ENCODE measurements at places on chromosomes 11 and 22.

DNA sequence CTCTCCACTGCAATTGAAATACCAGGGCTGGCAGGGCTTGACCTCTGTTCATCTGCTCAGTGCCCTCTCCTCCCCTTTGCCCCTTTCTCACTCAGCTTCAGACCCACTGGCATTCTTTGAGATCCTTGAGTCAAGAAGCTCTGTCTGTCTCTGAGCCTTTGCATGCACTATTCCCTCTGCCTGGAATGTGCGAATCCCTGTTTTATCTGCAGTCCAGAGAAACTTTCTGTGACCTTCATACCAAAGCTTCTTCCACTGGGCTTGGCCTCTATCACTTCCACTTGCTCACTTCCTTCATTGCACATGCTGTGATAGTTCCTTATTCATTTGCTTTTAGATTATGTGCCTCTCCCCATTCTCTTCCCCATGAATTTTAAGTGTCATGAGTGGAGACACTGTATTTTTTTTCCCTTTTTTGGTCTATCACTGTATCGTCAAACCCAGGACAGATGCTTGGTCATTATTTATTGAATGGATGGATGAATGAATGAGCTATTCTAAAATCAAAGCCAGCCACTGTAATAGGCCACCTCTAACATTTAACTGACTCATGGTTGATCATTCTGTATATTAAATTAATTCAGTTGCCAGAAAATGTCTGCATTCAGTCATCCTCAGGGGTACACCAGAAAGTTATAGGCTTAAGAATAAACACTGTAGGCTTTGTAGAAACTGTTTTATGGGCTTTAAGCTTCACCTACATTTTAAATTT is 88.7 kb upstream of the TIMP3 start:
- peak; percentile 35 for DNase-seq

DNA sequence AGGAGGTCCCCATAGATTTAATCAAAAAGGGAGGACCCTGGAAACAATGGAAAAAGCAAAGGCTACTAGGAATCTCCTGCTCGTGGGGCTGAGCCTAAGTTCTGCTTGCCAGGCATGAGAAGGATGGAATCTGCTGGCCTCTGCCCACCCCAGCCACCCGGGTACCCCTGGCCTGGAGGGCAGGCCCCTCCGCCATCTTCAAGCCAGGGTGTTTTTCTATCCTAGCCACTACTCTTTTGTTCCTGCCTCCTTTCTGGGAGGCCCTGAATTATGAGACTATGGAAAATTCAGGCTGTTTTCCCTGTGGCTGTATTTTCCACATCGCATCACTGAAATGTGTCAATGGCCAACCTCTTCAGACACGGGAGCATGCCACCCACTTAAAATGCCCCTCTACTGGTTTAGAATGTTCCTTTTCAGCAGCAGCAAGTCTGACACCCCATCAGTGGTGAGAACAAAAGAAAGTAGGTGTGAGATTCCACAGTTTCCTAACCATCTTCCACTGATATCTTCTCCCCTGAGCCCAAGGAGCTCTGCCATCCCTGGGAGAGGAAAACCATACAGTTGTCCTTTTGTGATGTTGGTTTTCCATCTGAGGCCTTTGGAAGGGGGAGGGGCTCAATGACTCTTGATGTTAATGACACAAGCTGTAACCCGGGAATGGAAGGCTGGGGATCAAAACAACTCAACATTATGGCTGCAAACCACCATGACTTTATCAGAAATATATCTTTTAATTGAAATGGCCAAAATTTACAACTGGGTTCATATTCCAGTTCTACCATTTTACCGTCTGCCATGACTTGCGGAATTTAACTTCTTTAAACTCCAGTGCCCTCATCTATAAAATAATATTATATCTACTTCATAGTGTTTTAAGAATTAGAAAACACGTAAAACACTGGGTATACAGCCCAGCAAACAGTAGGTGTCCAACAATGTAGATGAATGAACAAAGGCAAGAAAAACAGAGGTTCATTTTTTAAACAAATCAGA is 22.2 kb downstream of the DKK3 start:
- DNase-seq, result no peak

DNA sequence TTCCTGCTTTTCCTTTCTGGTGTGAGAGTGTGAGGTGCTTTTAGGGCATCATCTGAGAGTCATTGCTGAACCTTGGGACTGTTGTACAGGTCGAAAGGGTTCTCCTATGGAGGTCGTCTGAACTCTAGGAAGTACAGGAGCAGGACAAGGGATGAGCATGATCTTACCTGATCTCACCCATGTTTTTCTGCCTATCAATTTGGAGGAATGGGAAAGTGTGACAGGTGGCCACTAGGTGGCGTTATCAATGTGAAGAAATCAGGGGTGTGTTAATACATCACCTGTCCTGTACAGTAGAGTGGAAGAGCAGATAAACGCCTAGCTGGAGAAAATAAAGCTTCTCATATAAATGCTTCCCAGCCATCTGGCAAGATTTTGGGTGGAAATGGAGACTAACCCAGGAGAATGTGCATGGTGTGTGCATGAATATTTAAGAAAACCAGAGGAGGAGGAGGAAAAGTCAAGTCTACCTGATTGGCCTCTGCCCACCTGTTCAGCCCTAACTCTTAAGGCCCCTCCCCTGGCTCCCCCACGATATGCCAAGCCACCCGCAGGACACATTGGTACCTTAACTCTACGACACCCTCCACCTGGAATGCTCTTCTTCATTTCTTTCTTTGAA is 72.0 kb upstream of the NARS2 start:
- peak; percentile 49 for DNase-seq

DNA sequence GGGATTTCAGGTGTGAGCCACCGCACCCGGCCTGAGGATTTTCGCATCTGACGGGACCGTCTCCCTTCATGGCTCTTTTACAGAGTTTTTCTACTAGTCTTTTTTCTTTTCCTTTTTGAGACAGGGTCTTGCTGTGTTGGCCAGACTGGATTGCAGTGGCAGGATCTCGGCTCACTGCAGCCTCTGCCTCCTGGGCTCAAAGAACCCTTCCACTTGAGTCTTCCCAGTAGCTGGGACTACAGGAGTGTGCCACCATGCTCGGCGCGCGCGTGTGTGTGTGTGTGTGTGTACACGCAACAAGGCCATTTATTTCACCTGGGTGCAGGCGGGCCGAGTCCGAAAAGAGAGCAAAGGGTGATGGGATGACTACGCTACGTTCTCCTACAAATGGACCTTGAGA is 10.9 kb downstream of the SERHL2 start:
- DNase-seq, result no peak

GRCh38 chr11:112523031-112523430 is 262.4 kb upstream of the PLET1 start:
- no peak for DNase-seq

- DNase-seq, result peak; percentile 16
Measured at GRCh38 chr11:14971865-14972580, at the start of gene CALCA. Gene CALCA (minus strand): TSS chr11:14972351. CDS start chr11:14971192, 1,159 bp downstream.

GRCh38 chr11:119810478-119811232 is 81.7 kb upstream of the NECTIN1 start:
- no peak for DNase-seq

GRCh38 chr11:23480736-23481135 is 620.5 kb upstream of the CCDC179 start:
- DNase-seq, result no peak

DNA sequence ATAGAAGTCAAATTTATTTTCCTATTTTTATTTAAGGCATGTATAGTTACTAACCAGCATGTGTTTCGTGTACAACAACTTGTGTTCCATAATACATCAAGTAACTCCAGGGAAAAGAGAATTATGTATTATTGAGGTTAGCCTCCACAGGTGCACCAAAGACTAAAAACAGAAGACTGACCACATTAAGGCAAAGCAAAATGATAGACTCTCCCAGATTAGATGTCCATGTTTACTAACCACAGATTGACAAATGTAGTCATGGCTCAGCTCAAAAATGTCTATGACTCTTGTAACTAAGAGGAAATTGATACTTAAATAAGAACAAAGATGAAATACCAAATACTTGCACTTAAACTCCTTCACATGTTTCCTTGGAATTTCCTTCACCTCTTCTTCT is 238.5 kb downstream of the METTL15 start:
- peak; percentile 43 for DNase-seq

- DNase-seq, result peak; percentile 43
Measured at GRCh38 chr22:46845296-46846149, 83.1 kb downstream of the TBC1D22A start.

GRCh38 chr22:17119481-17120202 is 1.5 kb downstream of the TMEM121B start:
- DNase-seq, result peak; percentile 17

- no peak for DNase-seq
Measured at GRCh38 chr22:36281781-36282327, 28.9 kb downstream of the APOL1 start.

DNA sequence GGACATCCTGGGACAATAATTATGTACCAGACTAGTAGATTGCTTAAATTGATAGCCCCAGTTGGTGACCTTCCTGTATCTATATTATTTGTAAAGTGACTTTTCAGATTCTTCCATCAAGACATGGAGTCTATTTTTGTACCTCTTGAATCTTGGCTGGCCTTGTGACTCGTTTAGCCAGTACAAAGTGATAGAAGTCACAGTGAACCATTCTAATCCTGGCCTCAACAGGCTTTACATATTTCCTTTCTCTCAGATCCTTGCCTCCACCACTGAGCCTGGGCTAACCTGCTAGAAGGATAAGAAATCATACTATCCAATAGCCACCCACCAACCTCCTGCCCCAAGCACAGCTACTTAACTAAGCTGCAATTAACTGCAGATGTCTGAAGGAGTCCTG is 37.5 kb upstream of the SLC6A5 start:
- DNase-seq, result no peak

GRCh38 chr11:29336727-29337575 is 679.9 kb downstream of the KCNA4 start:
- peak; percentile 13 for DNase-seq

DNA sequence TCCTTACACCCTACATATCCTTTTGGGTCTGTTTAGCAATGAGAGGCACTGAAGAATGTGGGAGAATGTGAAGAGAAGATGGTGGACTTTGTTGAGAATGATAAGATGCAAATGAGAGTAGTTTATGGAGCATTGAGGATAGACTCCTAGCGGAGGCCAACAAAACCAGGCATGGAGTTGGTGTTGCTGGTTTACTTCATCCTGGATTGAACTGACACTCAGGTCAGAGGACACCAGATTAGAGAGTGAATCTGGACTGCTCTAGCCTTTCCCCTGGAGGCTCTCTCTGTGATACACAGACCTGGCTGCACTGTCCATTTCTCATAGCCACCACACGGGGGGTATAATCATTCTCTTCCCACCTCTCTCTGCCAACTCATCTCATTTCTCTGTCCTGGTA is 98.7 kb downstream of the MICAL2 start:
- DNase-seq, result no peak

- no peak for DNase-seq
Measured at GRCh38 chr22:30423301-30423958, 2.1 kb upstream of the MTFP1 start.

DNA sequence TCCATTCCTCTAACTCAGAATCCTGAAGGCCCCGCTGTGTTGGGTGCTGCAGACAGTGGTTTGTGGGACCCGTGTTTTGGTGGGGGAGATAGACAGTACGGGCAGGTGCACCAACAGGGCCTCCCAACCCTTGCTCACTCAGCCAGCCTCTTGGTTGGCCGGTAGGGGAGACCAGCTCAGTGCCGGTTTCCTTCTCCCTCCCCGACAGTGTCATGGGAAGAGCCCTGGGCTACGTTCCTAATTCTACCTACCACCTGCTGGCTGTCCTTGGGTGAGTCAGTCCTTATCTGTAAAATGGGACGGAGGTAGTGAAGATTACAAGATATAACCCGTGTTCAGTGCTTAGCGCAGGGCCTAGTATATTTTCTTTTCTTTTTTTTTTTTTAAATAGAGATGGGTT is 5.9 kb downstream of the TMEM134 start:
- no peak for DNase-seq

- DNase-seq, result no peak
Measured at GRCh38 chr11:124670732-124671131, 2.8 kb downstream of the SIAE start.

GRCh38 chr11:132357811-132358572 is 987.6 kb downstream of the NTM start:
- no peak for DNase-seq

- no peak for DNase-seq
Measured at GRCh38 chr11:34613552-34614056, 7.3 kb upstream of the EHF start.

DNA sequence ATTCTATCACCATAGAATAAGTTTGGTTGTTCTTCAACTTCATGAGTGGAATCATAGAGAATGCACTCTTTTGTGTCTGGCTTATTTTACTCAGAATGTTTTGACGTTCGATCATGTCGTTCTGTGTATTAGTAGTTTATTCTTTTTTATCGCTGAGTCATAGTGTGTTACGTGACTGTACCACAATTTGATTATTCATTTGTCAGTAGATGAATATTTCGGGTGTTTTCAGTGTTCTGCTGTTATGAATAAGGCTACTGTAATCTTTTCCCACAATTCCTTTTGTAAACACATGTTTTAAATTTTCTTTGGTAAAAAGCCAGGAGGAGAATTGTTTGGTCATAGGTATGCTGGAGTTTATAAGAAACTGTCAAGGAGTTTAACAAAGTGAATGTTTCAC is 279.9 kb upstream of the B3GAT1 start:
- peak; percentile 66 for DNase-seq

GRCh38 chr22:37457093-37457893 is 28.9 kb downstream of the MFNG start:
- peak; percentile 24 for DNase-seq

DNA sequence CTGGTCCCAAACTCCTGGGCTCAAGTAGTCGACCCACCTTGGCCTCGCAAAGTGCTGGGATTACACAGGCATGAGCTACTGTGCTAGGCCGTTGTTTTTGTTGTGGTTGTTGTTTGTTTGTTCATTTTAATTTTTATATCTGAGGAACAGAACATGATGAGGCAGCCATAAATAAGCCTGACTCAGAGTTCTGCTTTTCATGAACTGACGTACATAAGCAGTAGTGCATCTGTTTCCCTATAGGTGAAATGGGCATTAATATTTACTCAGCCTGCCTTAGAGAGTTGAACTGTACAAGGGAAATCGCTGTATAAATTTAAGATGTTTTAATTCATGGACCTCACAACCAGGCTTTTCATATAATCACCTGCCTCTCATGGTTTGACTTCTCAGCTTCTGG is 80.5 kb downstream of the PDHX start:
- no peak for DNase-seq

- DNase-seq, result peak; percentile 15
Measured at GRCh38 chr11:9691865-9692264, 28.0 kb downstream of the SWAP70 start.

DNA sequence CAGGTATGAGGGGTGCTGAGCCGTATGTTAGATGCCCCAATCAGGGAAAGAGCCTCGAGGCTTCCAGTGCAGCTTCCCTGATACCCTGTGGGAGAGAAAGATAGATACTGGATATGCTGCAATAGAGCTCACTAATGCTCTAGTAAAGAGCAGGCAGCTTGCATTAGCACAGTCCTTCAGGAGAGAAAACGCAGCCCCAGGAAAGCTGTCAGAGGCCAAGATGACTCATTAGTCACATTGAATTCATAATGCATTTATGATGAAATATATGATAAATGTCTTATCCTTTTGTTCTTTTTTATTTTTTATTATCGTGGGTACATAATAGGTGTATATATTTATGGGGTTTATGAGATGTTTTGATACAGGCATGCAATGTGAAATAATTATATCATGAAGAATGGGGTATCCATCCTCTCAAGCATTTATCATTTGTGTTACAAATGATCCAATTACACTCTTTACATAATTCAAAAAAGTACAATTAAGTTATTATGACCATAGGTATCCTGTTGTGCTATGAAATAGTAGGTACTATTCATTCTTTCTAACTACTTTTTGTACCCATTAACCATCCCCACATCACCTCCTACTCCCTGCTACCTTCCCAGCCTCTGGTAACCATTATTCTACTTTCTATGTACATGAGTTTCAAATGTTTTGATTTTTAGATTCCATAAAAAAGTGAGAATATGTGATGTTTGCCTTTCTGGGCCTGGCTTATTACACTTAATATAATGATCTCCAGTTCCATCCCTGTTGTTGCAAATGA is 94.5 kb upstream of the TOP3B start:
- DNase-seq, result no peak

All from fibroblast of lung (primary cell).